ENCODE measurements at places on chromosomes 11 and 22. TPM values are rescaled to one million over a fixed set of nuclear protein-coding genes. Genes with fewer than 3 reads are reported as not detected.

GRCh38 chr11:1220941-1221721 is 1.7 kb upstream of the MUC5B start:
- DNase-seq = no peak

DNA sequence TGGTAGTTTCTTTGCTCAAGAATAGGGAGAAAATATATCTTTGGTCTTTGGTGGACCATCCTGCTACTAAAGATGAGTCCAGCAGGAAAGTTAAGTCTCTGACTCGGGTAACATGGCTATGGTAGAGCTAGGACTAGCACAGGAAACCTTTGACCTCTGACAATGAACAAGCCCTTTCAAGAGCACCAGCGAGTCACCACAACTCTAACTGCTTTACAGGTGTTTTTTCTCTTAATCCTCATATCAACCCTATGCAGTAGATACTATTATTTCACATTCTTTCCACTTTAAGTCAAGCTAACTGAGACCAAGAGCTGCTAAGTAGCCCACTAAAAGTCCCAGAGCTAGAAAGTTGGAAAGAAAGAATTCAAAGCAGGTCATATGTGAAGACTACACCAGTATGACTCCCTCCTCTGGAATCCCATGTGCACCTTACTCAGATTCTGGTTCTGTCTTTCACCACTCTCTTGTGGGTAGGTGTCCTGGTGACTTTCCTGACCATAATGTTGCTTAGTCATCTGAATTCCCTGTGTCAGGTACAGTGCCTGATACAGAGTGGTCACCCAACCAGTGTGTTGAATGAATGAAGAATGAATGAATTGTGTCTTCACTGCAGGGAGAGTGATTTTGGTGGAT is 53.8 kb upstream of the ME3 start:
- no peak for DNase-seq

- no peak for DNase-seq
Observed at GRCh38 chr11:21364866-21365624, 695.7 kb downstream of the NELL1 start.

GRCh38 chr11:109747839-109748238 is 325.8 kb downstream of the C11orf87 start:
- DNase-seq = no peak

GRCh38 chr11:44611088-44611487 is 45.6 kb downstream of the CD82 start:
- no peak for DNase-seq

- no peak for DNase-seq
Observed at GRCh38 chr11:47467357-47467756, 18.4 kb upstream of the RAPSN start.

- no peak for DNase-seq
Observed at GRCh38 chr11:119772641-119773415, 43.8 kb upstream of the NECTIN1 start.

DNA sequence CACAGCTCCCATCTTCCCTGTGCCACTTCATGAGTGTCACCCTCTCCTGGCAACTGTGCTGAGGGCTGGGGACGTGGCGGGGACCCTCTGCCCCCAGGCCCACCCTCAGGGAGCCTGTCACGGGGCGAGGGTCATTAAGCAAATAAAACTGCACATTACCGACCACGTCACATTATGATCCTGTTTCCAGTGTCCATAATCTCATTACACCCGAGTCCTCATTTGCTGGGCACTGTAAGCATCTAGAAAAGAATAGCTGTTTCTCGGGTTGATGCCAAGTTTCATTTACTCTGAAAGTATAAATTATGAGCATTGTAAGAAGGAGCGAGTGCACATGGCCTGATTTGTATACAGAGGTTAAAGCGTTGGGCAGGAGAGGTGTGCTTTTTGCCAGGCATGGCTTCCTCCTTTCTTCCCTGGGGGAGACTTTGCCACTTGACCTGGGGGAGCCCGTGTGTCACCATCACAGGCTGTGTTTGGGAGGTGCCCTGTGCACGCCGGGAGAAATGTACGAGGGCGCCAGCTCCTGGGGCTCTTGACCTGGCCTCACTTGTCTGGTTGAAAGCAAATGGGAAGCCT is 50.5 kb downstream of the LRP5 start:
- no peak for DNase-seq

DNA sequence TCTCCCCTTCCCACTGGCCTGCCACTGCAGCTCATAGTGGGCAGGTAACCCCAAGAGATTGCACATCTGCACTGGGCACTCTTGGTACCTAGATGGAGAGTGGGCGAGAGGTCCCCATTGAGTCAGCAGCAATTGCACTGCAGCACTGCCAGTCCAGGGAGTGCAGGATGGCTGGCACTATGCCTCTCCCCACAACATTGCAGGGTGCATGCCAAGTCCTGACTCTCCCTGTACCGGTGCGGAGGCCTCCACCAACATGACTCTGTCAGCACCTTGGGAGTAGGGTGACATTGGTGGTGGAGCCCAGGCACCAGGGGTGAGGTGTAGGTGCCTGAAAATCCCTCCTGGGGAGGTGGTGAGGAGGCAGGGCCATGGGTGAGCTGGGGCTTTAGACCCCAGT is 82.2 kb downstream of the TRAF6 start:
- no peak for DNase-seq

DNA sequence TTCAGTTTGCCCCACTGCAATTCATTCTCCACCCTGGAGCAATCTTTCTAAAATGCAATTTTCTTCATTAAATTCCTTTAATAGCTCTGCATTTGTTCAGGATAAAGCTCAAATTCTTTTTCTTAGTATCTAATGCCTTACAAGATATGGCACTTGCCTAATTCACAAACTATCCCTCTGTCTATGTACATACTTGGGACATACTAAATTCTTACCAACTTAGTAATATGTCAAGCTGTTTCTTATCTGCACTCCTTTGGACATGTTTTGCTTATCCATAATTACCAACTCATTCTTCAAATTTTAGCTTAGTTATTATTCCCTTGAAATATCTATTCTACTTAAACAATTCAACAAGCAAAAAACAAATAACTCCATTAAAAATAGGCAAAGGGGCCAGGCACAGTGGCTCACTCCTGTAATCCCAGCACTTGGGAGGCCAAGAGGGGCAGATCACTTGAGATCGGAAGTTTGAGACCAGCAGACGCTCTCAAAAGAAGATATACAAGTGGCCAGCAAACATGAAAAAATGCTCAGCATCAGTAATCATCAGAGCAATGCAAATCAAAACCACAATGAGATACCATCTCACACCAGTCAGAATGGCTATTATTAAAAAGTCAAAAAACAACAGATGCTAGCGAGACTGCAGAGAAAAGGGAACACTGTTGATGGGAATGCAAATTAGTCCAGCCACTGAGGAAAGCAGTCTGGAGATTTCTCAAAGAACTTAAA is 96.9 kb downstream of the FAM76B start:
- DNase-seq = no peak

- DNase-seq = peak; percentile 41
Observed at GRCh38 chr11:2212411-2213251, 41.0 kb upstream of the TH start.

GRCh38 chr22:32622004-32622743 is 147.6 kb downstream of the FBXO7 start:
- DNase-seq = peak; percentile 64

- no peak for DNase-seq
Observed at GRCh38 chr11:96125400-96125799, 201.5 kb upstream of the MTMR2 start.

- no peak for DNase-seq
Observed at GRCh38 chr11:48164836-48165235, 51.8 kb upstream of the OR4B1 start.

DNA sequence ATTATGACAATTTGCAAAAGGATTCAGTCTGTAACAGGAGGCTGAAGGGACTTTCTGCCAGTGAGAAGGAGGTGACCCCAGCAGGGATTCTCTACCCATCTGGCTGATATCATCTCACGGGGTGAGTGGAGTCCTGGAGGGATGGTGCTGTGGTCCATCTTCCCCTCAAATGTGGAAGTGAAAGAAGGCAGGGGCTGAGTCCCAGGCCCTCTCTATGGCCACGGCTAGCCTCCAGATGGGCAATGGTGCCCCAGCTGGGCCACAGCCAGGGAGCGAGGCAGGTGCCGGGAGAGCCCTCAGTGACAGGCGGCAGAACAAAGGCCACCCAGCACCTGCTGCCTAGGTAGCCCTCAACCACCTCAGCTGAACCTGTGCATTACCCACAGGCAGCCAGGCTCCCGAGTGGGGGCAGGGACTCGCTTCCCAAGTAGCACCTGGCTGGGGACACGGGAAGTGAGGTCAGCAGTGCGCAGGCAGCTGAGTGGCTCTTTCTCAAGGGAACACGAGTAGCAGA is 6.7 kb downstream of the NECTIN1 start:
- no peak for DNase-seq

DNA sequence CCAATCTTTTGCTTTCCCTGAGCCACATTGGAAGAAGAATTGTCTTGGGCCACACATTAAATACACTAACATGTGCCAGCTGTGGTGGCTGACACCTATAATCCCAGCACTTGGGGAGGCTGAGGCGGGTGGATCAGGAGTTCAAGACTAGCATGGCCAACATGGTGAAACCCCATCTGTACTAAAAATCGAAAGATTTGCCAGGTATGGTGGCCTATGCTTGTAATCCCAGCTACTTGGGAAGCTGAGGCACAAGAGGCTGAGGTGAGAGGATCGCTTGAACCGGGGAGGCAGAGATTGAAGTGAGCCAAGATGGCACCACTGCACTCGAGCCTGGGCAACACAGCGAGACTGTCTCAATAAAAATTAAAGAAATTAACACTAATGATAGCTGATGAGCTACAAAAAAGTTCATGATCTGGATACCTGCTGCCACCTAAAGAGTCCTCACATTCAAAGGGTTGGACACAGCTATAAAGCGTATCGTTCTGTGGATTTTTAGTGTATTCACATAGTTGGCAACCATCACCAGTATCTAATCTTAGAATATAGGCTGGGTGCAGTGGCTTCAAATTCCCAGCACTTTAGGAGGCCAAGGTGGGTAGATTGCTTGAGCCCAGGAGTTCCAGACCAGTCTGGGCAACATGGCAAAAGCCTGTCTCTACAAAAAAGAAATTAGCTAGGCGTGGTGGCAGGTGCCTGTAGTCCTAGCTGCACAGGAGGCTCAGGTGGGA is 3.4 kb upstream of the LDHC start:
- DNase-seq = no peak

DNA sequence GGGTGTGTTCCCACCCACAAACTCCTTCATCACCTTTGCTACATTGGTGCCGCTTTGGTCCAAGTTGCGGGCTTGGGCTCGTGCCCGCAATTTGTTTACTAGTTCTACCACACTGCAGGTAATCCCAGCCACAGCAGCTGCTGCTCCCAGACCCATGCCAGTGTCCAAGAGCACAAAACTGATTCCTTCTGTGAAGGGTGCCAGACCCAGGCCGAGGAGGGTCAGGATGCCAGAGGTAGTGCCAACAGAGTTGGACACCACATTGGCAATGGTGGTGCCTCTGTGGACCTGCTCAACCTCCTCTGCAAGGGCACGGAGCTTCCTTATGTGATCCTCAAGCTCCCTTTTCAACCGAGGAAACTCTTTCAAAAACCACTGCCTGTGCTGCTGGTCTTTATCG is 11.5 kb downstream of the APOL2 start:
- DNase-seq = no peak

DNA sequence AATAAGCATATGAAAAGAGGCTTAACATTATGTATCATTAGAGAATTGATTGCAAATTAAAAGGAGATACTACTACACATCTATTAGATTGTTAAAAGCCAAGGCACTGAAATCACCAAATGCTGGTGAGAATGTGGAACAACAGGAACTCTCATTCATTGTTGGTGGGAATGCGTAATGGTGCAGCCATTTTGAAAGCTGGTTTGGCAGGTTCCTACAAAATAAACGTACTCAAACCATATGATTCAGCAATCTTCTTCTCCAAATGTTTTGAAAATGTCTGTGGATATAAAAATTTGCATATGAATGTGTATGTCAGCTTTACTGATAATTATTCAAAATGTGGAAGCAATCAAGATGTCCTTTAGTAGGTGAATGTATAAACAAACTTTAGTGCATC is 176.4 kb upstream of the PLET1 start:
- DNase-seq = no peak

DNA sequence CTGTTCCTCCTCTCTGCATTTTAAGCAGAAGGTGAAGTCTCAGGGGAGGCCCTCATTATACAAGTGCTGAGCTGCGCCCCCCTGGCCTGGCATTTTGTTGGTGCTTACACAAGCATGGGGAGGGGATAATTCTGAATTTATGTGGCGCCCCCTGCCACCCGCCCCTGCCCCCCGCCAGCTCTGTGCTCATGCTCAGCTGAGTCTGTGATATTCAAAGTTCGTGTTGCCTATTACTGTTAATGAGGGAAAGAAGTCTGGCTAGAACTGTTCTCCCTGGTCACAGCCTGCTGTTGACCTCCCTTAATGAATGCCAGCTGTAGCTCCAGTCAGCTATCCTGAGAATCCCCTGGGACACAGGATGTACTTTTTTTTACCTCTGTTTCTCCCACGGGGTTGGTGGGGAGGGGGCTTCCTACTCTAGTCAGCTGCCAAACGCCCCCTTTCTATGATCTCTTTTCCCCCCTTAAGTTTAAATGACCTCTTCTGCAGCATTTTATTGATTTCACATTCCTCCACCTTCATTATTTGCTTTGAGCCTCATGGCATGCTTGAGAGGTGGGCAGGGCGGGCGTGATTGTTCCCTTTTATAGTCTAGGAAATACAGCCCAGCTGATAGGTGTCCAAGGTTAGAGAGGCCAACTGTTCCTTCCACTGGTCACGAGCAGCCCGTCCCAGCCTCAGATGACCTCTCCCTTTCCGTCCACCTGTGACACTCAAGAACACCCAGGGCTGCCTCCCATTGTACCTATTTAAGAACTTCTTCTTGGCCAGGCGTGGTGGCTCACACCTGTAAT is 12.2 kb downstream of the USP2 start:
- no peak for DNase-seq

GRCh38 chr11:8699903-8700302 is 17.3 kb downstream of the RPL27A start:
- no peak for DNase-seq

GRCh38 chr11:117045196-117045595 is 53.0 kb downstream of the SIK3 start:
- no peak for DNase-seq

- DNase-seq = no peak
Observed at GRCh38 chr22:31932863-31933262, 11.5 kb upstream of the YWHAH start.

DNA sequence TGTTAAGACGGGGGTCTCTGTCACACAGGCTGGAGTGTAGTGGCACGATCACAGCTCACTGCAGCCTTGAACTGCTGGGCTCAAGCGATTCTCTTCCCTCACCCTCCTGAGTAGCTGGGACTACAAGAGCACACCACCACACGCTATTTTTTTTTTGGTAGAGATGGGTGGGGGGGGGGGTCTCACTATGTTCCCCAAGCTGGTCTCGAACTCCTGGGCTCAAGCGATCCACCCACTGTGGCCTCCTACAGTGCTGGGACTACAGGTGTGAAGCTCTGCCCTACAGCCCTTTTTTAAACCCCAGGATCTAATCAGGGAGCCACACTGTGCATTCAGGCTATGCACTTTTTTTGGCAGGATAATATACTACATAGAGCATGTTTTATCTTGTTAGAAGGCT is 1.4 kb upstream of the DHCR7 start:
- no peak for DNase-seq

The GLYAT gene
- total RNA-seq = not detected

The PRR33 gene
- total RNA-seq = not detected

The PPARA gene
- 29.1 TPM for total RNA-seq

The VWA5A gene
- total RNA-seq = 46.3 TPM

The RAG2 gene
- total RNA-seq = not detected

The OR2AT4 gene
- total RNA-seq = not detected

The GAL3ST1 gene
- total RNA-seq = 0.73 TPM

All from ureter (tissue), 1 donor.